ENCODE measurements at places on chromosomes 3 and 15.
A peak's percentile ranks its signal among the peaks of the same experiment; 100 is the strongest.

DNA sequence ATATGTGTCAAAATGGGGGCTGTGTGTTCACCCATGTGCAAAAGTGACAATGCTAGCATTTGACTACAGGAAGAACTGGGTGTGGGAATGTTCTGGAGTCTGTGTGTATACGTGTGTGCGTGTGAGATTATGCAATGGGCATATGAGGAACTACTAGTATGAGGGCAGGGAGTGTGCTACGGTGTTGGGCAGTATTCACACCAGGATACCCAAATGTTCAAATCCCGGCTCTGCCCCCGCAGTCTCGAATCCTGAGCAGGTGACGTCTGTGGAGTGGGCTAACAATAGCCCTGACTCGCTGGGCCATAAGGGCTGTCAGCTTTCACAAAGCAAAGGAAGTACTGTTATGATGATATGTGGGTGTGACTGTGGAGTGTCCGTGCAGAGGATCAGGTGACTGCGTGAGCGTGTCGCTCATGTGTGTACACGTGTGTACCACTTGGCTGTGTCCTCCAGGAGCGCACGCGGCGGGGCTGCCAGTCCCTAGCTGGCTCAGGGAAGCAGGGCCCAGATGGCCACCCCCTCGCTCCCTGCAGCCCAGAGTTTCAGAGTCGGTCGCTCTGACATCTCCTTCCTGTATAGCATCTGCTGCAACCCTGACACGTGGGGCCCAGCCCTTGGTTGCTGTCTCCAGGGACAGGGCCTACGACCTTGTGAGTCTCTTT is 27.2 kb downstream of the IQSEC1 start:
- no peak for DNase-seq

DNA sequence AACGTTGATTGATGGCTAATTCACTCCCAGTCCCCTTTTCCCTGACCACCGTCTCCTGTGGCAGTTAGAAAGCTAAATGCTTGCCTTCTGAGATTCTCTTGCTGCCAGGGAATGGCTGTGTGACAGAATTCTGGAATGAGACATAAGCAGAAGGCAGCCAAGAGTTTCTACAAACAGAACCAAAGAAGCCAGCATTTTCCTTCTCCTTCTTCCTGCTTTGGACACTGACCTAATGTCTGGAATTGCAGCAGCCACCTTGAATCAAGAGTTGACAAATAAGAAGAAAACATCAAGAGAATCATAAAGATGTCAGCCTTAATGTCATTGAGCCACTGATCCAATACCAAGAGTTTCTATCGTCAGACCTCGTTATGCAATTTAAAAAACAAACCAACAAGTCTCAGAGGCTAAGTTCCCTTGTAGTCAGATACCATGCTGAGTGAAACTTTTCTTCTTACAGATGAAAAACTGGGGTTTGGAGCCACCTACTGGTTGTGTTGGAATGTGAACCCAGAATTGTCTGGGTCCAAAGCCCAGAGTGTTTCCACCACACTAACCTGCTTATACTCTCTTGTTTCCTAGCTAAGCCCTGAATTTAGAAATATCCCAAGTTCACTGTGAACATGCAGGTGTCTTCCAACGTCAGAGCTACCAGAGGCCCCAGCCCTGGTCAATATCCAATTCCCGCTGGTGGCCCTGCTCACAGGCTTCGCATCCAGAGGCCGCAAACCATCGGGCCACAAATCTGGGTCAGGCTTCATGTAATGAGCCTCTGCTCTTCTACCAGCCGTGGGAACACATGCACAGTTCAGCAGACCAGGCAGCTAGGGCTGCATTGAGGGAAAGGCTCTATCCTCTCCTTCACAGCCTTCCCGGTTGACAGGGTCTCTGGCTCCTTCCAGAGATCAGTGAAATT is 42.5 kb downstream of the MCF2L2 start:
- peak; percentile 23 for DNase-seq

DNA sequence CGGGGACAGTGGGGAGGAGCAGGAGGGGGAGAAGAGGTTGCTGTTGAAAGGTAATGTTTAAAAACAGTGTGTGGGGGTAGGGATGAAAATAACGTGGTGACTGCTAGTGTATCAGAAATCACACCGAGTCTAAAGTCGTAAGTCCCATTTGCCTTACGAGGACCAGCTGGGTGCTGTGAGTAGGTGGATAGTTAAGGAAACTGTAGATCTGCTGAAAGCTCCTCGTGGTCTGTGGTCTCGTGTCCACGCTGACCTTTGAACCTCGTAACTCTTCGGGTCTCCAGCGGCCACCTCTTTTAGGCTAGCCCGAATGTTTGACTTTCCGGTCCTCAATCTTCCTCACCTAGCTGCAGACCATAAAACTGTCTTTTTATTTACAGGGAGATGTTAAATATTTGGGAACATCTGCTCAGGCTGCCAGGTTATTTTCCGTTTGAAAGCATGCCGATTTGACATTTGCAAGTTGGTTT is 29.3 kb upstream of the ST3GAL6 start:
- peak; percentile 34 for DNase-seq

GRCh38 chr15:73386238-73386637 is 17.5 kb upstream of the HCN4 start:
- no peak for DNase-seq

- DNase-seq: no peak
These were observed 13.5 kb downstream of the HTR3E start for GRCh38 chr3:184110316-184110725.

- DNase-seq: no peak
These were observed 29.4 kb downstream of the PLAAT1 start for GRCh38 chr3:193270451-193270850.

DNA sequence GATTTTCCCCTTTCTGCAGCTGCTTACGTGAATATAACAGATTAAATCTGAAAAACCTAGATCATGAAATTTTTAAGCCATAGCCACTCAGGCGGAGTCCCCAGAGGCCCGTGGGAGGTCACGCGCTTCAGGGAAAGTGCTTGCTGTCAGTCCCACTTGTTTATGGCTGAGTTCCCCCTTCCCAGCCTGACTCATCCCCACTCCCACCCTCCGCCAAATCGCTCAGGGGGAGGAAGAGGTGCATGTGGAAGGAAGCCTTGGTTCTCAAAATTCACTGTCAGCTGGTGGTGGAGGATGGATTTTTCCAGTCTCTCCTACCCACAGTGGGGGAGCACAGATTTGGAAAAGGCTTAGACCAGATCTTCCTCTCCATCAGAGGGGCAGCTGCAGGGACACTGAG is 67.4 kb downstream of the CORO2B start:
- DNase-seq: no peak

DNA sequence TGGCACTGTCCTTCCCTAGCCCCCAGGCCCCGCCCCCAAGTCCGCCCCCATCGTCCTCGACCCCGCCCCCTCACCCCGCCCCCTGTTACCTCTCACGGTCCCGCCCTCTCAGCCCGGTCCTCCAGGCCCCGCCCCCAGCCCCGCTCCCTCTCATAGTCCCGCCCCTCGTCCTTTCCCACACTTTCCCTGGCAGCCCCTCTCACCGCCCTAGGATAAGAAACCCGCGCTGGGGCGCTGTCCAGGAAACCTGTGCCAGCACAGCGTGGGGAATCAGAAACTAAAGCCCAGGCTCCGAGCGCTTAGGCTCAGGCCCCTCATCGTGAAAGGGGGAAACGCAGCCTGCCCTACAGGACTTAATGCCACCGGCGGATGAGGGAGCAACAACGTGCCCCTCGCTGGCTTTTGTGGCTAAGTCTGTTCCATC is 20.9 kb downstream of the TRPM1 start:
- DNase-seq: no peak

GRCh38 chr15:91307601-91308000 is 207.5 kb downstream of the SV2B start:
- DNase-seq: no peak

DNA sequence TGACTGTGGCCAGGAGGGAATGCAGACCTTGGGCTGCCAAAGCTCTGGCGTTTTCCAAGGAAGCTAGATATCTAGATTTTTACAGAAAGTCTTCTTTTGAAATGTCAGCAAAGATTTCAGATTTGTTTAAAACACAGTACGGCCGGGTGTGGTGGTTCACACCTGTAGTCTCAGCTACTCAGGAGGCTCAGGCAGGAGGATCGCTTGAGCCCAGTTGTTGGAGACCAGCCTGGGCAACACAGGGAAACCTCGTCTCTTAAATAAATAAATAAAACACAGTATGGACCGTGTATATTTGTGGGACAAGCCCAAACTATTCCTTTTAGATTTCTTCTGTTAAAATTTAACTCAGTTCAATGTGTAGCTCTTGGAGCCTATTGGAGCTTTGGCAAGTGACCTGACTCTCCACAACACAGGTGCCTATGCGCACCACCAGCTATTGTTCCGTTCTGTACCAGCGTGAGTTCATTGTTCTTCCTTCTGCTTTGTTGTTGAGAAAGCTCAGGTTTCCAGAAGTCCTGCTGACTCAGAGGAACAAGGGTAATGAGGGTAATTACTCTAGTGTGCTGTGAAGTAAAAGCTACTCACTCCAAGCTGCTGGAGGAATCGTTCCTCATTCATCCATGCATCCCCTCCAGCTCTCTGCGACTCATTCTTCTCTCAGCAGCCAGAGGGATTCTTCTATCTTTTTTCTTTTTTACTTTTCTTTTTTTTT is 73.1 kb upstream of the SLC6A6 start:
- no peak for DNase-seq

GRCh38 chr3:66582721-66583423 is 82.0 kb upstream of the LRIG1 start:
- no peak for DNase-seq

DNA sequence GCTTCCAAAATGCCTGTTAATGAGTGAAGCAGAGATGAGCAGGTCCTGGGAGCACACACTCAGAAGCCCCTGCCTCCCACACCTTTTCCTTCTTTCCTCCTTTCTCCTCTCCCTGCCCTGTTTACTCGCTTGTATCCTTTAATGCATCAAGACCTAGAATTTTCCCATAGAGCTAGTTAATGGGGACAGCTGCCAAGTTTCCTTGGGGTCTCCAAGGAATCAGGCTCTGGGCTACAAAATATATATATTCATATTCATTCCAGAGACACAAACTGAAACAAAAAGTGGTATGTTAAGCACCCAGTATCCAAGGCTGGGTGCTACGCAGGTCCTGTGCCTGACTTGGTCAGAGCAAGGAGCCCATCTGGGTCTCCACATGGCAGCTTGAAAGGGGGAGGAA is 235.6 kb downstream of the MYRIP start:
- DNase-seq: no peak

GRCh38 chr3:56903231-56903782 is 101.6 kb upstream of the ARHGEF3 start:
- DNase-seq: no peak

DNA sequence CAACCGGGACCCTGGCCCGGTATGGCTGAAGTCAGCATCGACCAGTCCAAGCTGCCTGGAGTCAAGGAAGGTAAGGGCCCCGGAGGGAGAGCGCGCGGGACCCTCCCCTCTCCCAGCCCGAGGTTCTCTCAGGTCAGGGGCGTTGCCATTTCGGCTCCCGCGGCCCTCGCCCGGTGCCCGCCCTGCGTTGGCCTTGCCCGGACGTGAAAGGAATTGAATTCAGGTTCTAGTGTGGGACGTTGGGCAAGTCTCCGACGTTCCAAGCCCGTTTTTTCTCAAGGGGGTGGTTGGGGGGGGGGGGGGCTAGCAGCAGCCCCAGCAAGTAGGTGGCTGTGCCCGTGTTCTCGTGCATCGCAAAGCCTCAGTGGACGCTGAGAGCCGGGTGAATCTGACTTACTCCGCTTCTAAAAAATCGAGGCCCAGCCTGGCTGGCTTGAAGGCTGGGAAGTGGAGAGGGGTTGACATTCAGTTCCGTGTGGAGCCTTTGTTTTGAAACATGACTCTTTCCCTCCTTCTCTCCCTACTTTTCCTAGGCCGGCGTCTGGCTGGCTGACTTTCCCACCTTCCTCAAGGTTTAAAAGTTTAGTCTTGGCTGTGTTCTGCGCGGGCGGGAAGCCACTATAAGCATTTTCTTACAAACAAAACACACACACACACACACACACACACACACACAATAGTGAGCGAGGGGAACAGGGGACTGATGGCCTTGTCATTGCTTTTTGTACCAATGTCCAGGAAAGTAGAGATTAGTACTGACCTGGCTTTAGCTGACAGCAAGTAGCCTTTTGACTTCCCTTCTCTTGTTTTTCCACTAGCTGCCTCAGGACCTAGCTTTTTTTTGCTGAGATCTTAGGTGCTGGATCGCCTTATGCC is at the start of gene UTS2B:
TSS of gene UTS2B (minus strand) at position 873 of the 876 bp plus-strand sequence. CDS start 48,337 bp downstream, outside the sequence.
- DNase-seq: no peak

- no peak for DNase-seq
These were observed 693 bp downstream of the DISP2 start for GRCh38 chr15:40358471-40359353.

DNA sequence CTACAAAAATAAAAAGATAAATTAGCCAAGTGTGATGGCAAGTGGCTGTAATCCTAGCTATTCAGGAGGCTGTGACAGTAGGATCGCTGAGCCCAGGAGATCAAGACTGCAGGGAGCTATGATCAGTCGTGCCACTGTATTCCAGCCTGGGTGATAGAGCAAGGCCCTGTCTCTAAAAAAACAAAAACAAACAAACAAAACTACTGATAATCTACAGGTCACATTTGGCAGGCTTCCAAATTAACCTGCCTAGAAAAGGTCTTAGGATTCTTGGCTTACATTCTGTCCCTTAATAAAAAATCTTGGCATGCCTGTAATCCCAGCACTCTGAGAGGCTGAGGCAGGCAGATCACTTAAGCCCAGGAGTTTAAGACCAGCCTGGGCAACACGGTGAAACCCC is 33.4 kb upstream of the SETD2 start:
- no peak for DNase-seq

DNA sequence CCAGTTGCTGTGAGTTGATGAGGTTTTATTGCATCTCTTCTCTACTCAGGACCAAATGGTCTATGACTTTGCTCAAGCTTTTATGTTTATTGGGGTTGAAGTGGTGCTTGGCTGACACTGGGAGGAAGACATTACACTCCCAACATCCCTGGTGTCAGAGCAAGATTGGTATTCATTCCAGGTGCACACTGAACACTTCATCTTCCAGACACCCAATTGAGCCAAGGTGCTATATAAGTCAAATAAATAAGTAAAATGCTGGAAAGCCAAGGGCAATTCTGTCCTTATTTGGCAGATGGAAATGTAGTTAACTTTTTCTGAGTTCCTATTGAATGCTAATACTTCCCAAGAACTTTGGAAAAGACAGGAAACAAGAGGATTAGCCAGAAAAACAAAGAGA is 53.2 kb upstream of the CDV3 start:
- no peak for DNase-seq

DNA sequence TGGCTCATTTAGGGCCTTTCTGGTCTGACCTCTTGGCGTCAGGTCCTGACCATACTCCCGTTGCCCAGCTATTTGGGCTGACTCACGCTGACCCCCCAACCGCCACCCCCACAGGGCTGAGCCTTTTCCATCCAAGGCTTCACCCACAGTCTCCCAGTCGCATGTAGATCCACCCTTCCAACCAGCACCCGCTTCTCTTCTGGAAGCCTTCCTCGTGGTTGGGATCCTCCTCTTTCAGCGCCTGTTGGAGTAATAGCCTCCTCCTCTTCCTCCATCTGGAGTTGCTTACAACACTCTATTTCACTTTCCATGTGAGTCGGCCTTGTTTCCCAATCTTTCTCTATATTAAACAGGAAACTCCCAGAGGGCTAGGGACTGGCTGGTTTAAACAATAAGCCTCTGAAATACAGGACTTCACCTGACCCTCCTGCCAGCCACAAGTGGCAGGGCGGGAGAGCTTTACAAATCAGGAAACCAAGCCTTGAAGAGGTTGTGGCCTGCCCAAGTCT is 2.1 kb upstream of the ALAS1 start:
- DNase-seq: no peak

- DNase-seq: no peak
These were observed 3.5 kb upstream of the SPTBN5 start for GRCh38 chr15:41897363-41897799.
